ENCODE measurements at places on chromosomes 6 and 20.

DNA sequence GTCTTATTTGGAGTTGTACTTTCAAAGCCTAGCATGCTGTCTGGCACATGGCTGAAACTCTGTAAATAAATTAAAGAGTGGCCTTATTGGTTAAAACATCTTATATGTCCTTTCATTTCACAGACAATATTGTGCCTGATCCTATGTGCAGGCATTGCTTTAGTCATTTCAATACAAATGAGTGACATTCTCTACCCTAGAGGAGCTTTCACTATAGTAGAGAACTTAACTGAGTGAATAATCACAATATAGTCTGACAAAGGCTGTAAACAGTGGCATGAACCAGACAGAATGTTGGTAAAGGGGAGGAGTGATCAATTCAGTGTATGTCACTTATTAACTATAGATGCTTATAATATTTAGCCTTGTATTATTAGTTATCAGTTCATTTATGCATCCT is 481.8 kb downstream of the TFAP2B start:
- no peak for DNase-seq

DNA sequence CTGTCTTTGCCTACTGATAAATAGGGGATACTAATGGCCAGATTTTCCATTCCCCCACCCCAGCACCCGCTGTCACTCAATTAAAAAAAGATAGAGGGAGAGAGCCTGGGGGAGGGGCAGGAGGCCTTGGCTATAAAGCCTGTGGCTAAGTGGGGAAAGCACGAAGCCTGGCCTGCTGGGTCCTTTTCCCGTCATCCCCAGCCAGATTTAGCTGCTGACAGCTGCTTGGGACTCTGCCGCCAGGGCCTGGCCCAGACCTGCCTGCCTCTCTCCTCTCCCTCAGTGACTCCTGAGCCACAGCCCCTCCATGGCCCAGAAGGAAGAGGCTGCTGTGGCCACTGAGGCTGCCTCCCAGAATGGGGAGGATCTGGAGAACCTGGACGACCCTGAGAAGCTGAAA is at the start of gene APOBEC2:
Gene APOBEC2, plus strand, starts transcription at position 162 of the 400 bp plus-strand sequence. Its CDS starts 146 bp downstream, at position 308.
- no peak for DNase-seq

GRCh38 chr6:9467741-9468140 is 947.1 kb downstream of the TFAP2A start:
- DNase-seq = no peak

DNA sequence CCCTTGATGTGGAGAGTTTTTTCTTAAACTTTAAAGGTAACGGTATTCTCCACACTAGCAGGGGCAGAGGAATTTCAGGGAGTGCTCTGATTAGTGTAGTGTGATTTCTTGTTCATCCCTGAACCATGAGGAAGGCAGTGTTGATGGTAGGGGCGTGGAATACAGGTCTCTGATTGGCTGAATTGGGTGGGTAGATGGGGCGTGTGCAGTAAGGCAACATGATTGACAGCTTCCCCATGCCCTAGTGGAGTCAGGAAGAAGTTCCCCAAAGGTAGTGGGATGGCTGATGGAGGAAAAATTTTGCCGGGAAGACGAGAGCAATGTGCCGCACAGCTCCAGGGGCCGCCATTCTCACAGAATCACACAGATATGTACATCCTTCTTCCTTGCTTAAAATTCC is 97.4 kb upstream of the SALL4 start:
- DNase-seq = no peak

DNA sequence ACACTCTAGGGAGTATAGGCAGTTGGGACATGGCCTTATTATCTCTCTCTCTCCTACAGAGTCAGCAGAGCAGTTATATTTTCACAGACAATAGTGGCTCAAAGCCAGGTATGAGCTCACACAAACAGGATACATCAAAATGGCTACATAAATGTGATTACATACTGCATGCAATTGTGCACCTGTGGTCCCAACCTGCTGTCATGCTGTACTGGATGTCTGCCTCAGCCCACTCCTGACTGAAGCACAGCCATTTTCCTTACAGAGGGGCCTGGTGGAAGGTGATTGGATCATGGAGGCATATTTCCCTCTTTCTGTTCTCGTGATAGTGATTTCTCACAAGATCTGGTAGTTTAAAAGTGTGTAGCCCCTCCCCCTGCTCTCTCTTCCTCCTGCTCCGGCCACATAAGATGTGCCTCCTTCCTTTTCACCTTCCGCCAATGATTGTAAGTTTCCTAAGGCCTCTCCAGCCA is 37.0 kb upstream of the SAMHD1 start:
- DNase-seq = no peak
